Stimulated activated CD4-positive, alpha-beta T cell treated with anti-CD3 and anti-CD28 coated beads, Interleukin-1b, Interleukin-23, amount 100 ng/mL, for 4 hours (primary cell): ENCODE measurements at places on chromosomes 12 and 14.

DNA sequence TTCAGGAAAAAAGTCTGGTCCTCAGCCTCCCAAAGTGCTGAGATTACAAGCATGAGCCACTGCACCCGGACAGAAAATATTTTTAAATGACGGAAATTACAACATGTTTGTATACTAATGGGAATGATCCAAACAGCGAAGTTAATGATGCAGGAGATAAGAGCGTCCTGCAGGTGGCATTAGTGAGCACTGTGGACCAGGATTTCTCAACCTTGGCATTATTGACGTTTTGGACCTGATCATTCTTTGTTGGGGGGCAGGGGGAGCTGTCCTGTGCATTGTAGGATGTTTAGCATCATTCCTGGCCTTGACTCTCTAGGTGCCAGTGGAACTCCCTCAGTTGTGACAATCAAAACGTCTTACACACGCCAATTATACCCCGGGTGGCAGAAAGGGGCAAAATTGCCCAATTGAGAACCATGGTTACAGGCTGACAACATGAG is 34.1 kb downstream of the SCFD1 start:
- DNase-seq, result no peak

DNA sequence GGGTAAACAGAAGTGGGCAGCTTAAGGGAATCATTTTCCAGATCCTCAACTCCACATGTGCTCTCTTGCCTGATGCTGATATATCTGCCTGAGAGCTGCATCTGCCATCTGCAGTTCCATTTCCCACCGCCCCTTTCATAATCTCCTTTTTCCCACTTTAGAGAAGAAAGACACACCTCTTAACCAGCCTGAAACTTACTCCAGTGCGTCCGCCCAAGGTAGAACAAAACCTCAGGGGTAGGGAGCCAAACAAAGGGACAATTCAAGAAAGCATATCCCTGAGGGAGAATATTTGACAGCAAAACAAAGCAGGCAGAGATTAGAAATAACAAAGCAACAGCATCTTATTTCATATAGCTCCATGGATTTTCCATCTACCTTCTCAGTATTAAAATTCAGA is 4.3 kb downstream of the MDM1 start:
- DNase-seq, result no peak

DNA sequence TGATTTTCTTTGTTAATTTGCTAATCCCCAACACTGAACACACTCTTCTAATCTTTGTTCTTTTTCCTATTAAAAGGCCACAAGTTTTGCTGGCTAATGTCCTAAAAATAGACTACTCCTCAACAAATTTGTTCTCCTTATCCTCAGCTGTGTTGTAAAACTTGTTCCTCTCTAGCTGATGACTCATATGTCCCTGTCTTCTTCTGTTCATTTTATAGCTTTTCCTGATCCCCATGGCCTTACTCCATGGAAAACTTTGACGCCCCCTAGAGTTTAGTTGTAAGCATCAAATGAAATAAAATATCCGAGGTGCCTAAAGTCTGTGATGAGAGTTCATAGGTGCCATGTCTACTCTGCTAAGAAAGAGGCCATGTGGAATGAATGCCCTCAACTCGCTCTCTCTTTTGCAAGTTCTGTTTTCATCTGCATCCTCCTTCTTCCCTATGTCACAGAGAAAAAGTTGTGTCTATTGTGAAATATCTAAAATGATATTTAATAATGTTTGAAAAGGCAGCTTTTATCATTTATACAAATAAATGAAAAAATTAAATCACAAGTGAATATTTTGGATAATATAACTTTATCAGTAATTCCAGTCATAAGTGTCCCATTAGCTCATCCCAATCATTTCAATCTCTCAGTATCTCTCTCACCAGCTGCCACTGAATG is 237.9 kb downstream of the IPO8 start:
- no peak for DNase-seq

GRCh38 chr14:23375527-23376251 is 1.2 kb upstream of the CMTM5 start:
- DNase-seq, result no peak

DNA sequence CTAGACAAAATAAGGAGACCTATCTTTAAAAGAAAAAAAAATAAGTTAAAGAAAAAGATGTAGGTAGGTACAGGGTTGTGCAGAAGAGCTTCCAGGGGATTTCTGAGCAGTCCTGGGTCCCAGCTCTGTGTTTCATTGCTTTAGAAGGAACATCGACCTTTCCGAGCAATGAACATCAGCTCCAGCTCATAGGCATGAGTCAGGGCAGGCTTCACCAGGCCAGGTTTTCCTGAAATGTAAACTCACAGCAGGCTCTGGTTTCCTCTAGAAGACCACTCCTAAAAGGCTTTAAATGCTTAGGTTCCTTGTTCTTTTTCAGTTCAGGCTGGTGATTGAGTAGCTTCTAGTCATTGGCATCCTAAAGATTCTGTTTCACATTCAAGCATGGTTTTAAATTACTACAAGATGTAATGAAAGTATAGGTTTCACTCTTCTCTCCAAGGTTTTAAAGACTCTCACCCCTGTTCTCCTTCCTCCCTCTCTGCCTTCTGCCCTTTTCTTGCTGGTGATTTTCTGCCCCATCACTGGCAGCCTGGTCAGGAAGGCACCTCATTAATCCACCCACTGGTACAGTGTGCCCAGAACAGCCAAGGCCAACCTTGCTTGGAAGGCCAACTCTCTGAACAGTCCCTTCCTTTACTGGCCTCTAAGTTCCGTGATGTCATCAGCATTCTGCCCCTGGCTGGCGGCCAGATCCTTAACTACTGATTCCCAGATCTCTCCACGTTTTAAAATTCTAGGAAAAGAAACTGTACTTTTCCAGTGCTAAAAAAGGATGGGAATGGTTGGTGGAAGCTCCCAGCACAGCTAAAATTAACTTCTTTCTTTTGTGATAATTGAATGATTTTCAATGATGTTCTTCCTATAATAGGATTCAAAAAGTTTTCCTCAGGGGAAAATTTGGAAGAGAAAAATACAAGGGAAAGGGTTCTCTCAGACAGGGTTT is 109.4 kb upstream of the HIF1A start:
- DNase-seq, result no peak

DNA sequence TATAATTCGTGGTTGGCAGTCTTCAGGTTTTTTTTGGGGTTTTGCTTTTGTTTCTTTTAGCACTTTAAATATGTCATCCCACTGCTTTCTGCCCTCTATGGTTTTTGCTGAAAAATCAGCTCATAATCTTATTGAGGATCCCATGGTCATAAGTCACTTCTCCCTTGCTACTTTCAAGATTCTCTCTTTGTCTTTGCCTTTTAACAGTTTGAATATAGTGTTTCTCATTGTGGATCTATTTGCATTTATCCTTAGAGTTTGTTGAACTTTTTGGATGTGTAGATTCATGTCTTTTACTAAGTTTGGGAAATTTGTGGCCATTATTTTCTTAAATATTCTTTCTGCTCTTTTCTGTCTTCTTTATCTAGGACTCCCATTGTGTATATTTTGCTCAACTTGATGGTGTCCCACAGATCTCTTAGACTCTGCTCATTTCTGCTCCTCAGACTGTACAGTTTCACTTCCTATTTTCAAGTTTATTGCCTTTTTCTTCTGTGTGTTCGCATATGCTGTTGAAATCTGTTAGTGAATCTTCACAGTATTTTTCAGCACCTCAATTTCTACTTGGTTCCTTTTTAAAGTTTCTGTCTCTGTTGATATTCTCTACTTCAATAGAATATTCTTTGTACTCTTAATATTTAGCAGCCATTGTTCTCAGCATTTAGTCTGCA is 70.8 kb downstream of the WNK1 start:
- no peak for DNase-seq

GRCh38 chr14:101109981-101110728 is 206.6 kb upstream of the RTL1 start:
- DNase-seq, result no peak

DNA sequence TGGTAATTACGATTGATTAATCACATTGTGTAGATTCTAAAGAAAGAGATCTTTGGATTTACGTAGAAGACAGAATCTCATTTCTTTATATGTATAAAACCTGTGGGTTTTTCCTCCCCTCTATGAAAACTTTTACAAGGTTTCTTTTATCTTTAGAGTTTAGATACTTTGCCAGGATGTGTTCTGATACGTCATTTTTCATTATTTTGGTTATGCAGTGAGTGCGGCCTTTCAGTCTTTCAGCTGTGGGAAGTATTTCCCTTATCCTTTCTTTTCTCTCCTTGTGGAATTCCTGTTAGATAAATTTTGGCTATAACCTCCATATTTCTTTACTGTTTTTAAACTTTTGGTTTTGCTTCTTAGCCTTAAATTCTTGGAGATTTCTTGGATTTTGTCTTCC is 92.7 kb downstream of the TTLL5 start:
- DNase-seq, result no peak

- peak; percentile 6 for DNase-seq
These were observed 7.6 kb upstream of the AEBP2 start for GRCh38 chr12:19431407-19432308.

GRCh38 chr14:90308561-90308960 is 23.2 kb downstream of the NRDE2 start:
- DNase-seq, result no peak

DNA sequence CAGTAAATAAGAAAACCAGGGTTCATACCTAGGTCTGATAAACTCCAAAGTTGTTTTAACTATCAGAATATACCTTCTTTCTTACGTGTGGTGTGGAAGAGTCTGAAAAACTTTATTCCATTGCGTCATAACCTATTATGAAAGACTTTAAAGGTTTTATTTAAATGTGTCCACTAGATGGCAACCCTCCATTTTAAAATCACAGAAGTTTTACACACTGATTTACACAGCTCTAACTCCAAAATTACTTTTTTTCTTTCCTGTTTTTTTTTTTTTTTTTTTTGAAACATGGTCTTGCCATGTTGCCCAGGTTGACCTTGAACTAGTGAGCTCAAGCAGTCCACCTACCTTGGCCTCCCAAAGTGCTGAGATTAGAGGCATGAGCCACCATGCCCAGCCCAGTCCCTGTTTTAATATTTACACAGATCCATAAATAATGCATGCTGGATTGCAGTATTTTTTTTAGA is 17.3 kb upstream of the TMPRSS12 start:
- DNase-seq, result no peak

DNA sequence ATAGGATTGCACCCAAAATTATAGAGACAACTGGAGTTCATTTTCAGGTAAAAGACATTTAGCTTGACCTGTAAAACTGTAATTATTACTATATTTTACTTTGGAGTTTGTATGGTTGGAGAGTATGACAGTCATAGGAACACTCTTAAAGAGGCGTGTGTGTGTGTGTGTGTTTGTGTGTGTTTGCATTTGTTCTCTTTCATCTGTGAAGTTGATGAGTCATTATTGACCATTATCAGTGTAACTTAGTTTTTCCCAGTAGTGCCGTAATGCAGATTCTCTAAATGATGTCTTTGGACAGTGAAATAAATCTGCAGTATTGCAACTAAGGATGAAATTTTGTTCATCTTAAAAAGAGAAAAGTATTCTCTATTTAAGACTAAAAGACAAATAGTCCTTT is 13.0 kb downstream of the WASHC4 start:
- no peak for DNase-seq

DNA sequence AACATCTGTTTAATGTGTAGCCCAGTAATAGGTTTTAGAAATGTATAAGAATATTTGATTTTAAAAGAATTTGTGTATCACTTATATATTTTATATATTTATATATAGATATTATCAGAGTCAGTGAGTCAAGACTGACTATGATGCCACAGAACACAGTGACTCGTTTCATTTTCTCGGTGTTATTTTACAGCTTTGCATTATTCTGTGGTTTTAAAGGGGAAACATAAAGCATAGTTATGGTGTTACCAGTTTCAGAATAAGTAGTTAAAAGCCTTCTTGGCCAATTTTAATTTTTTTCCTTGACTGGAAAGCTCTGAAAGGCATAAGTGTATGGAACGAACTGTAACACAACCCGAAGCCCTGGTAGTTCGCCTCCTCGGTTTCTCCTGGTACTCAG is 91.0 kb downstream of the GRIP1 start:
- no peak for DNase-seq

- no peak for DNase-seq
These were observed 9.8 kb upstream of the ABHD12B start for GRCh38 chr14:50862036-50862570.

GRCh38 chr14:69673578-69674305 is 62.3 kb downstream of the SUSD6 start:
- no peak for DNase-seq

DNA sequence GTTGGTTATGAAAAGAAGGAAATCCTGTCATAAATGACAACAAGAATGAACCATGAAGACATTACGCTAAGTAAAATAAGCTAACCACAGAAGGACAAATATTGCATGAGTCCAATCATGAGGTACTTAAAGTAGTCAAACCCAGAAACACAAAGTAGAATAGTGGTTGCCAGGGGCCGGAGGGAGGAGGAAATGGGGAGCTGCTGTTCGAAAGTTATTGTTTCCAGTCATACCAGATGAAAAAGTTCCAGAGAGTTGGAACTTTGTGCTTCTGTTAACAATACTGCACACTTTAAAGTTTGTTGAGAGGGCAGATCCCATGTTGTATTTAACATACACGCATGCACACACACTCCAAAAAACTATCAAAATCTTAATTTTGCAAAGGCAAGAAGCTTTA is 69.3 kb downstream of the COCH start:
- no peak for DNase-seq

GRCh38 chr14:93970585-93970964 is 5.8 kb downstream of the ASB2 start:
- DNase-seq, result peak; percentile 61

DNA sequence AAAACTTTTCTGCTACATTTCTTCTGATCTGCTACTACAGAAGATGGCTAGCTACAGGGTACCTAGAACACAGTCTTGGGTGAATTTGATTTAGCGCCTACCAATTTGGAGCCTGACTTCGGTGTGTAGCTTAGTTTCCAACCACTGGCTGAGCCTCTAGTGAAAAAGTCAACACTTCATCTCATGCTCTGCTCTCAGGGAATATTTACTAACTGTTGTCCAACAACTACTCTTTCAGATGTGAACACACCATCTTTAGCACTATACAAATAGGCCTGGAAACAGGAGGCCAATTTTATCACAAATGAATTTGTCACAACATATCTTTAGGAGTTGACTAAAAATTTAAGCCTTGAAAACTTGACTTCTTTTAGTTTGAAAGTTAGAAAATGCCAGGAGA is 167.9 kb downstream of the NELL2 start:
- DNase-seq, result no peak

GRCh38 chr12:132611620-132612019 is 1.2 kb upstream of the LRCOL1 start:
- no peak for DNase-seq

- peak; percentile 52 for DNase-seq
These were observed 63.5 kb downstream of the DGLUCY start for GRCh38 chr14:91177073-91178034.

GRCh38 chr12:106583242-106584103 is 669 bp downstream of the RFX4 start:
- no peak for DNase-seq

GRCh38 chr12:90017316-90017715 is 308.7 kb upstream of the ATP2B1 start:
- DNase-seq, result no peak

GRCh38 chr14:38297681-38298080 is 41.8 kb upstream of the CLEC14A start:
- no peak for DNase-seq

- peak; percentile 15 for DNase-seq
These were observed 22.7 kb downstream of the CLIP1 start for GRCh38 chr12:122399592-122400373.

GRCh38 chr14:102314242-102315011 is 5.1 kb upstream of the ZNF839 start:
- DNase-seq, result peak; percentile 76

GRCh38 chr12:121568971-121569751 is 11.7 kb downstream of the KDM2B start:
- no peak for DNase-seq
